Omental fat pad (tissue), 4 donors: ENCODE measurements at places on chromosomes 5 and 9. TPM values are rescaled to one million over a fixed set of nuclear protein-coding genes. Genes with fewer than 3 reads are reported as not detected.

DNA sequence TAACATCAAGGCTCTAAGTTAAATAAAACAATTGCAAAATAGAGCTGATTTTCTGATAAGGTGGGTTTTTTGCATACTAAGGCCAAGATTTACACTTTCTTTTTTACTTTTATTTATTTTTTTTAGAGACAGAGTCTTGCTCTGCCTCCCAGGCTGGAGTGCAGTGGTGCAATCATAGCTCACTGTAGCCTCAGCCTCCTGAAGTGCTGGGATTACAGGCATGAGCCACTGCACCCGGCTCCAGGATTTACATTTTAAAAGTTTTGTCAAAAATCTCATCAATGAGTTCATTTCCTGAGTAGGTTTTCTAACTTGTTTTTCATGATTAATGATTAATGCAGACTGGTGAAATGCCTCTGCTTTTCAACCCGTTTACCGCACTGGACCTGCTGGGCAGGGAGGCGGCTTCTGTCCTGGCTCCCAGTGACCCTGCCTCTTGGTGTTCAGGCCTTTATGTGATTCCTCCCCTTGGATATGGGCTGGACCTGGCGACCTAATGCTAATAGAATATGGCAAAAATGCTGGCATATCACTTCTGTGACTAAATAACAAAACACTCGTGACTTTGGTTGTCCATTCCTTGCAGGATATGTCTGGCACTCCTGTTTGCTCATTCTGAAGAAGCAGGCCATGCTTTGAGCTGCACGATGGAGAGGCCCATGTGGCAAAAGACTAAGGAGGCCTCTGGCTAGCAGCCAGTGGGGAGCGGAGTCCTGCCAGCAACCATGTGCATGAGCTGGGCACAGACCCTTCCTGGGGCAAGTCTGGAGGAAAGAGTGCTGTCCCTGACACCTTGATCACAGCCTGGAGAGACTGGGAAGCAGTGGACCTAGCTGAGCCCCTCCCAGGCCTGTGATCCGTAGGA is 72.2 kb upstream of the PTCH1 start:
- DNase-seq: no peak

- DNase-seq: no peak
Observed at GRCh38 chr9:116671605-116672004, 15.5 kb upstream of the TRIM32 start.

- no peak for DNase-seq
Observed at GRCh38 chr9:20754556-20754955, 70.5 kb downstream of the FOCAD start.

- DNase-seq: no peak
Observed at GRCh38 chr5:19369048-19369447, 619.0 kb downstream of the CDH18 start.

GRCh38 chr9:22147813-22148527 is 138.9 kb upstream of the CDKN2B start:
- no peak for DNase-seq

DNA sequence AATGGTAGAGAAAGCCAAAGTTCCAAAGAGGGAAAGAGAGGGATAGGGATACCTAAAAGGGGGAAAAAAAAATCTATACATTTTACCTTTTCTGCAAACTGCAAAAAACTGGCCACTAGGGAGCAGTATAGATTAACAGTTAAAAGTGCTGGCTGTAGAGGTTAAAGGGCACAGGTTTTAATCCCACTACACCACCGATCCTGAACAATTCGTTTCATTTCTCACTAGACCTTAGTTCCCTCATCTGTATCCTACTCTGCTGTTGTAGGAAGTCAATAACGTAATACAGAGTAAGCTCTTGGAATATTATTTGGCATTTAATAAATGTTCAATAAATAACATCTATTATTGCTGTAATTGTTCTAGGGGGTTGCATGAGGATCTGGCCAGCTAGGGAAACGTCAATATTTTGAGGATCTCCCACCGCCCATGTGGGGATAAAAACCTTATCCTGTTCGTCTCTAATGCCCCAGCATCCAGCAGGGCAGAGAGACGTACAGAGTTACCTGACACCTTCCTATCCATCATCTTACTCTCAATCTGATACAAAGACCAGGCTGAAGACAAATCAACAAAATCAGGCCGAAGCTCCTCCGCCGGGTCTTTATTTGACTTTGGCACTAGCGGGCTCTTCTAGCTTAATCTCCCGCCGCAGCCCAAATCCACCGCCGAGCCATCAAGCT is 757 bp downstream of the CDC26 start:
- no peak for DNase-seq

GRCh38 chr5:1652873-1653697 is 129.3 kb upstream of the LPCAT1 start:
- DNase-seq: no peak

DNA sequence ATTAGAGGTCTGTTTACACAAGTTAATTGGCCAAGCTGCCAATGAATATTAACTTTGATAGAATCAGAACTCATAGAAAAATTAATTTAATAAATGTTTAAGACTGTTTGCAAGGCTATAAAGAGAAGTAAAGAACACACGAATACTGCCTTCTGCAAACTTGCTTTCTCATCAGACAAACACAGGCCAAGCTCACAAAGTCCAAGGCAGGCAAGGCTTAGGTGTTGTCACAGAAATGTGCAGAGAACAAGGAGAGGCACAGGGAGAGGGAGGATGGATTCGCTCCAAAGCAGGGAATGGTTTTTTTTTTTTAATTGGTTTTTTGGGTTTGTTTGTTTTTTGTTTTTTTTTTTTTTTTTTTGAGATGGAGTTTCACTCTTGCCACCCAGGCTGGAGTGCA is 43.4 kb downstream of the RETREG1 start:
- no peak for DNase-seq

DNA sequence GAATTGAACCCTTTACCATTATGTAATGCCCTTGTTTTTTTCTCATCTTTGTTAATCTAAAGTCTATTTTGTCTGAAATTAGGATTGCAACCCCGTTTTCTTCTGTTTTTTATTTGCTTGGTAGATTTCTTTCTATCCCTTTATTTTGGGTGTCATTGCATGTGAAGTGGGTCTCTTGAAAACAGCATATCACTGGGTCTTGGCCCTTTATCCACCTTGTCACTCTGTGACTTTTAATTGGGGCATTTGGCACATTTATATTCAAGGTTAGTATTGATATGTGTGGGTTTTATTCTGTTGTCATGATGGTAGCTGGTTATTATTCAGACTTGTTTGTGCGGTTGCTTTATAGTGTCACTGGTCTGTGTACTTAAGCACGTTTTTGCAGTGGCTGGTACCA is 117.4 kb upstream of the MARCHF11 start:
- no peak for DNase-seq

GRCh38 chr5:132770476-132771159 is 6.4 kb downstream of the SEPTIN8 start:
- DNase-seq: no peak

DNA sequence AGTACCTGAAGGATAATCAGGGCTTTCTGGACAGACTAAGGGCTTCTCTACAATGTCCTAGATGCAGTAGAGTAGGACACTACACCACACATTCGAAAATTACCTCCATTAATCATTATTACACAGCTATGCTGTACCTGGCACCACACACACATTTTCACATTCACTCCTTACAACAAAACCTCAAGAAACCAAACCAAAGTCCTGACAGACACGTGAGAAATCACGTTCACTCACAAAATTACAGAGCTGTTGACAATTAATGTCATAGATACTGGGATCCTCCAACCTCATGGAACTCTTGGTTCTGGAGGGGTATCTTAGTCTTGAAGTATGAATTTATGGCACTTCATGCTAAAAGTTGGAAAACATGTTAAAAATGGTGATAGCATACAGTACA is 16.3 kb downstream of the UBQLN1 start:
- DNase-seq: no peak

DNA sequence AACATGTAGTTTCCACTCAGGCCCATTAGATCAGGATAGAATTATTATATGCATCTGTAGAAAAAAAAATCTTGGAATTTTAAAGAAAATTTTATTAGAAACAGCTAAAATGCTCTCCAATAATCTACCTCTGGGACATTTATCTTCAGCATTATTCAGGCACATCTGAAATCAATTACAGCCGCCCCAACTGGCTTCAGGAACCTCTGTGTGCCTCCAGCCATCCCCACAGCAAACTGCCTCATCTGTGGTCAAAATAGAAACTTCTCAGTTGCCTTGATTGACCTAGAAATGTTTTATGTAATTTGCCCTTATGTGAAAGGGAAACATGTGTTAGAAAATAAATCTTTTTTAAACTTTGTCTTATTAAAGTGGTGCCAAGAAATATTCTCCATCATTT is 120.1 kb upstream of the LPAR1 start:
- DNase-seq: no peak

DNA sequence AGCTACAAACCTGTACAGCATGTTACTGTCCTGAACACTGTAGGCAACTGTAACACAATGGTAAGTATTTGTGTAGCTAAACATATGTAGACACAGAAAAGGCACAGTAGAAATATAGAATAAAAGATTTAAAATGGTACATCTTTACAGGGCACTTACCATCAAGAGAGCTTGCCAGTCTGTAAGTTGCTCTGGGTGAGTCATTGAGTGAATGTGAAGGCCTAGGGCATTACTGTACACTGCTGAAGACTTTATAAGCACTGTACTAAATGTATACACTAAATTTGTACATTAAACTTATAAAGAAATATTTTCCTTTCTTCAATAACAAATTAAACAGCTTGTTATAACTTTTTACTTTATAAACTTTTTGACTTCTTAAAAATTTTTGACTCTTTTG is 20.5 kb downstream of the ADRB2 start:
- no peak for DNase-seq

- no peak for DNase-seq
Observed at GRCh38 chr5:175520873-175521272, 42.5 kb downstream of the SFXN1 start.

DNA sequence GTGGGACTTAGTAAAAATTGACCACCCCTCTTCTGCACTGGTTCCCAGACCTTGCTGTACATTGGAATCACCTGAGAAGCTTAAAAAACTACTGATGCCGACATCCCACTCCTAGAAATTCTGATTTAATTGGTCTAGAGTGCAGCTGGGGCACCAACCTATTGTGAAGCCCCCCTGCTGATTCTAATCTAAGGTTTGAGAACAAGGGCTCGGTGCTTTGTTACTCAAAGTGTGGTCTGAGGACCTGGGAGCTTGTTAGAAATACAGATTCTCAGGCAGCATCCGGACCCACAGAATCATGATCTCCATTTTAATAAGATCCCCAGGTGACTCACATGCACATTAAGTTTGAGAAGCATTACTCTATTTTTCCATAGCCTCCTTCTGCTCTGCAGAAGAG is 57.8 kb upstream of the LPAR1 start:
- DNase-seq: no peak

DNA sequence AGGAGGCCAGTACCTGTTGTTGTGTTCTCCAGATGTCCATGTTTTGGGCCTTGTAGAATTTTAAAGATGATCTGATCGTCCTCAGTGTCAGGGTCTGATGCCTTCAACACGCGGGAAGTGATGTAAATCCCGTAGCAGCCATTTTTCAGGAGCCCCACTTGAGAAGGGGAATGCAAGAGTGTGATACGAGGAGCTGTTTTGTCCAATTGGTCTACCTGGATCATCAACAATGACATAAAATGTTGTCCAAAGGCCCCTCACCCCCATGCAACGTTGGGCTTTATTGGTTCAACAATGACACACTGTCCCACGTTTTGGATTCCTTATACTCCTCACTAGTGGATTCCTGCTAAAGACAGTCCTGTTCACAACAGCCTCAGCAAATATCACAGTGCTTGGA is 48.1 kb upstream of the CER1 start:
- DNase-seq: no peak

GRCh38 chr9:136693490-136694162 is 6.4 kb upstream of the AGPAT2 start:
- no peak for DNase-seq

The BTNL3 gene
- total RNA-seq: not detected

The GRXCR2 gene
- not detected for total RNA-seq

The PRR16 gene
- 3.5 TPM for total RNA-seq

The GMCL2 gene
- not detected for total RNA-seq

The TMEM215 gene
- total RNA-seq: not detected

The PCDHB8 gene
- 0.44 TPM for total RNA-seq

The MYORG gene
- total RNA-seq: 9.3 TPM

The TAL2 gene
- total RNA-seq: not detected

The TLR4 gene
- 108 TPM for total RNA-seq

The ZNF366 gene
- total RNA-seq: 25.2 TPM
